Hematopoietic multipotent progenitor cell treated with erythropoietin and hydrocortisone succinate and interleukin-3 and kit ligand, for 4 days (in vitro differentiated cells): ENCODE measurements at places on chromosomes 2 and 18.

- no peak for DNase-seq
These were observed 57.7 kb downstream of the RRM2 start for GRCh38 chr2:10180229-10180628.

DNA sequence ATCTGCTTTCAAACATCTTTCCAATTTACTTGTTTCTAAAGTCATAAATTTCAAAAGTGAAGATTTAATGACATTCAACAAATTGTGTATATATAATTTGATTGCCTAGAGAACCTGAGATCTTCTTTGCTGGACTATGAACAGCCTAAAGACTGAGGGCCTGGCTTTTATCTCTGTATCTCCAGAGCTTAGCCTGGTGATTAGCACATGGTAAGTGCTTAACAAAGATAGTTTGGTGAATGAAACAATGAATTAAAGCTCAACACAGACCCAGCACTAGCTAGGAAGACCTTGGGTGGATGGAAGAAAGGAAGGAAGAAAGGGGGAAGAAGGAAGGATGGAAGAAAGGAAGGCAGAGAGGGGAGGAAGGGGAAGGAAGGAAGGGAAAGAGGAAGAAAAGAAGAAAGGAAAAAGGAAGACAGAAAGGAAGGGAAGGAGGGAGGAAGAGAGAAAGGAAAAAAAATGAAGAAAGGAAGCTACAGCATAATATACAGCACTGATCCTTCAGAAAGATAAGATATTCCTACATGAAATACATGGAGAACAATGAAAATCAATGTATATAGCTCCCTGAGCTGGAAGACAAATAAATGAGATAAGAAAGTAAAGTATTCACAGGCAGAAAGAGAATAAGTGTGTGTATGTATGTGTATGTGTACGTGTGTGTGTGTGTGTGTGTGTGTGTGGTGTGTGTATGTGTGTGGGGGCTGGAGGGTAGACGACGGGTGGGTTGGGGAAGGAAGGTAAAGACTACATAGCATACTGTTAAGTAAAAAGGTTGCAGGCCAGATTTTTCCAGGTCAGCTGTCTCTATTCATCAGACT, 318.2 kb downstream of the TNS1 start:
- no peak for DNase-seq

DNA sequence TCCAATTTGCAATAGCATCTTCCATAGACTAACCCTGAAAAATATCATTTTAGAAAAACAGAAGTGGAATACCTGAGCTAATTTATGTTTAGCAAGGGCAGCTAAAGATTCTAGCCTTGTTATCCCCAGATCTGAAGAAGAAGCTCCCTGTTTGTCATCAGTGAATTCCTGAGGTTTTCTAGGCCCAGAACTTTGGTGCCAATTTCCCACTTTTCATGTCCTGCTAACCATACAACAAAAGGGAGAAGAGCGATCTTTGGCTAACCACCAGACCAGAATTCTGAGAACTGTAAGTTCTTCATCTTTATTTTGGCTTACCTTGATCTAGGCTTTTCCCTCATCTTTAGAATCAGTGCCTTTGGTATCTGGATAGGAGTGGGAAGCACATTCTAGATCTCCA, 51.3 kb upstream of the RASGRP3 start:
- no peak for DNase-seq

GRCh38 chr2:110998311-110998710, 122.4 kb upstream of the BCL2L11 start:
- DNase-seq, result no peak

GRCh38 chr2:137969418-137969765, 5.1 kb downstream of the HNMT start:
- DNase-seq, result peak; percentile 34

DNA sequence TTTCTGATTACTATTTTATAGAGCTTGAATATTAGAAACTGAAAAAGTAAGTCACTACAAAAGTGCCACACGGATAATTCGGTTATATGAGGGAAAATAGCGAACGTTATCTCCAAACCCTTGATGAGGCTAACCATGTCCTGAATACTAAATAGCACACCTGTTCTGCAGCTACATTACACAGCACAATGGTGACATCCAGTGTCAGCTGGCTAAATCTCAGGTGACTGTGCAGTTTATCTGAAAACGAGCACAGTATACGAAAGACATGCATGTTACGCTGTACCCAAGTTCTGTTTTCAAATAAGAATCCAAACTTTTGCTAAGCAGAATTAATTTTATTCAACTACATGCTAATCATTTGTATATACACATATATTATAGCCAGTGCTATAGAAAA, 9.0 kb downstream of the CCDC68 start:
- DNase-seq, result peak; percentile 17

DNA sequence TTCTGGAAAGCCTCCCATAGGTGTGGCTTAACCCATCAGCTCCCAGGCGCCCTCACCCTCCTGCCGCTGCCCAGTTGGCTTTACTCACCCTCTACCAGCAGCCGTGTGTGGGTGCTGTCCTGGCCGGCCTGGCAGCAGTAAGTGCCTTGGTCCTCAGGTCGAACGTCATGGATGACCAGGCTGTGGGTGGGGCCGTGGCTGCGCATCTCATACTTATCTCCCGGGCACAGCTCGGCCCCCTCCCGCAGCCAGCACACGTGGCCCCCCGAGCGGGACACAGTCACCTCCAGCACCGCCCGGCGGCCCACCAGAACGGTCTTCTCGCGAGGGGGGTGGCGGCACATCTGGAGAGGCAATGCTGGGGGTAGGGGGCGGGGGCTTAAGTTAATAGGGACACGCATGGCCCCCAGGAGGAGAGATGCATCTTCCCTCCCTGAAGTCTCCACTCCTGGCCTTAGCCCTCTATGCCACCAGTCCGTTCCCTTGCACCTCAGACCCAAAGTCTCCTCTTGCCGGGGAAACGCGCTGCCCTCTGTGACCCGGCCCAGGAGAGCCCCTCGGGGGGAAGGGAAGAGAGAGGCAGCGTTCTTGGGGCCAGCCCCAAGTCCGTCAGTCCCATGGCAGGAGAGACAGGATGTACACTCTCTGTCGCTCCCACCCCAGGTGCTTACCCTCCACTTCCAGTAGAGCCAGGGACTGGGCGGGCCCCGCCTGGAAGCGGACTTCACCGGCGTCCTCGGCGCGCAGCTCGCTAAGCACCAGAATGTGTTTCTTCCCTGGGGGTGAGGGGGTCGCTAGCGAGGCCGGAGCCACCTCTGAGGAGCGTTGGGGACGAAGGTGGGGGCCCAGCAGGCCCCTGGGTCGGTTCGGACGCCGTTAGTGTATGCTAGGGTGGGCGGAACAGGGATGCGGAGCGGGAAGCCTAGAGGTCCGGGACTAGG, 7.9 kb downstream of the TMEM198 start:
- peak; percentile 46 for DNase-seq

DNA sequence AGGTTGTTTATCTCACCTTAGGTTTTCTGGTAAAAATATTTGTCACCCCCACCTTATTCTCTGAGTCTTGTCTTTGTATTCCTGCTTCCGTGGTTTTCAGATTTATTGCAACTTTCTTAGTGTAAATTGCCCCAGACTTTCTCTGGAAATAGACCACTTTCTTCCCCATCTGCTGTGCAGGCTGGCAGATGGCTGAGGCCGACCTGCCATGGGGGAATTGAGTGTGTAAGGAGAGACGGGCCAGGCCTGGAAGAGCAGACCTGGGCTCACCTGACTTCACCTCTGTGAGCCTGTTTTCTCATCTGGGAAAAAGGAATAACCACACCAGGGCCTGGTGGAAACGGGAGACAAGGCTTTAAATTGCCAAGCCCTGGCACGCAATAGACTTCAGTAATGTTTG, 44.9 kb downstream of the ACKR3 start:
- DNase-seq, result no peak
